ENCODE measurements at places on chromosomes 7 and 10.

DNA sequence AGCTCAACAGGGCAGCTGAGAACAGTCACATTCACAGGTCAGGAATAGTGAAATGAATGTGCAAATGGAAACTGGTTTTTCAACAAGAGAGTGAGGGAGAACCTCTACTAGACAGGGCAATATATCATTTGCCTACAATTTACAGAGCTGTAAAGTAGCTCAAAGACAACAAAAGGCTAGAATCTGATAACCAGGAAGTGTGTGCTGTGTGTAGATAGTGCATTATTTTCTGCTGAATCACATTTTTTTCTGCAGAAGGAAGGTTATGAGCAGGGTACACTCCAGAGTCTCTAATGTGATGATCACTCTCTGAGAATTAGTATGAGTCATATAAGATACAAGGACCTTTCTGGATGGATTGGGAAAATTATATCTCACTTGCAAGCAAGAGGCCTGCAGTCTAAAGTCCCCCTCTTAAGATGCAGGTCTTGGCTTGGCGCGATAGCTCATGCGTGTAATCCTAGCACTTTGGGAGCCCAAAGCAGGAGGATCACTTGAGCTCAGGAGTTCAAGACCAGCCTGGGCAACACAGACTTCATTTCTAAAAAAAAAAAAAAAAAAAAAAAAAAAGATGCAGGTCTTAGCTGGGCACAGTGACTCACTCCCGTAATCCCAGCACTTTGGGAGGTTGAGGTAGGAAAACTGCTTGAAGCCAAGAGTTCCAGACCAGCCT is 59.9 kb upstream of the COBL start:
- DNase-seq, result no peak

DNA sequence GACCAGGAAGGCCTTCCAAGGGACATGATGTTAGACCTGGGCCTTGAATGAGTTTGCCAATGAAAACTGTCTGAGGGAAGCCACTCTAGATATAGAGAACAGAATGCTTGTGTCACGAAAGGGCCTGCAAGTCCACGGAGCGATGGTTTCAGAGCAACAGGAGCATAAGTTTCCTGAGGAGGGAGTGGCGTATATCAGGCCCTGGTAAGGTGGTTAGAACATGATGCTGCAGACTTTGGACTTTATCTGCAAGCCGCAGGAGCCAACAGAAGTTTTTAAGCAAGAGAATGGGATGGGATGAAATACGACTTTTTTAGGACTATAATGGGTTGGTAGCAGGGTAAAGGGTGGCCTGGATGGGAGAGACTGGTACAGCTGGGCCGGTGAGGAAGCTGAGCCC is 136.0 kb downstream of the FGFR2 start:
- no peak for DNase-seq

GRCh38 chr7:117606132-117606531 is 126.3 kb downstream of the CFTR start:
- DNase-seq, result no peak

- DNase-seq, result no peak
Measured at GRCh38 chr7:141954334-141954733, 7.6 kb upstream of the CLEC5A start.

GRCh38 chr10:122733443-122733842 is 33.8 kb upstream of the C10orf120 start:
- no peak for DNase-seq

GRCh38 chr10:86071145-86071544 is 295.4 kb downstream of the GRID1 start:
- DNase-seq, result no peak

- no peak for DNase-seq
Measured at GRCh38 chr7:92705831-92706230, 115.6 kb upstream of the FAM133B start.

DNA sequence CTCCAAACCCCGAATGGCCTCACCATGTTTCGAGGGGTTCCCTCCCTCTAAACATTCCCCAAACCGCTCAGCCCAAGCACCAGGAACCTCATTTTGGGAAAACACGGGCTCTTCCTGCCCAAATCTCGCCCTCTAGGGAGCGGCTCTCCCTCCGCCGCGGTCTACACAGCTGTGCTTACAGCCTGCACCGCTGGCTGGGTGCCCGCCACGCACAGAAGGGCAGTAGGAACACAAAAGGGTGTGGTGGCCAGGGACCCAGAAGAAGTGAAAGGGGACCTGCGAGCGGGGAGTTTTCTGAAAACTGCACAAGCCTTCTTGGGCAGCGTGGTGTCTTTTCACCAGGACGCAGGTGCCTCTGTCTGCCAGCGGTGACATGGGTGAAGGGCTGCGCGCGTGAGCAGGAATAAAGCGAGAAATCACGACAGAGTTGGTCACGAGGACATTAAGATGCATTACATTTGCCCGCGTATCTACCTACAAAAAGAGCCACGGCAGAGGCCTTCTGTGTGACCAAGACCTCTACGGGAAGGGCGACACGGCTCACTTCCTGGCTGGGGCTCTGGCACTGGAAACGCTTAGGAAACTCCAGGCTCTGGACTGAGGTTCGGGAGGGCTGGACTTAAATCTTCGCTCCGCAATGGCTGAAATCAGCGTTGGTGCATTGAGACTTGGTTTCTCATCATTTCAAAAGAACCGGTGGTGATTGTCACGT is 171.7 kb downstream of the LSM5 start:
- DNase-seq, result no peak

DNA sequence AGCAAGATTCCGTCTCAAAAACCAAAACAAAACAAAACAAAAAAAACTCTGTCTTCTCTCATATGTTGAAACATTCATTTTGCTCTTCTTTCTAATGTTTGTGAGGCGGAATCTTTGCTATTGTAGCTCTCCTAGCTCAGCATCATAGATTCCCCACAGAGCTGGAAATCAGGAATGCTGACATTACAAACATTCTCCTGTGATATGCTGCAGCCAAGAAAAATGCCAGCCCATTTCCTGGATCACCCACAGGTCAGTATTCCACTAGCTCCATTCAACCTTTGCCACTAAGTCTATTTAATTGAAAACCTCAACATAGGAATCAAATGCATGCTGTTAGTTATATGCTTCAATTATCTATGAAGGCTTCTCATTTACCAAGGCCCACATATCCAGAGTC is 186.3 kb downstream of the IPMK start:
- no peak for DNase-seq

DNA sequence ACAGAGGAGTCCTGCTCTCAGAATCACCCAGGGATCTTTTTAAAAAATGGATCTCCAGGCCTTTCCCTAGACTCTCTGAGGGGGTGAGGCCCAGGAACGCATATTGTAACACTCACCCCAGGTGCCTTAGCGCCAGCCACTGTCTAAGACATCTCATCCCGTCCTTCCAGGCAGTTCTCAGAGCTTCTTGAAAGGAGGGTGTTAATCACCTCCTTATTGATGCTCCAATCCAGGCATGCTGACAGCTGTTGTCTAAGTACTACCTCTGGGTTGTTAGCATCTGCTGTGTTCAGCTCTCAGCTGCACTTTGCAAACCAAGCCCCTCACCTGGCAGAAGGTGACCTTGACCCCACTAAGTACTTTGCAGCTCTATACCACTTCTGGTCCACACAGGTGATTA is 36.0 kb downstream of the KIAA1549 start:
- no peak for DNase-seq

DNA sequence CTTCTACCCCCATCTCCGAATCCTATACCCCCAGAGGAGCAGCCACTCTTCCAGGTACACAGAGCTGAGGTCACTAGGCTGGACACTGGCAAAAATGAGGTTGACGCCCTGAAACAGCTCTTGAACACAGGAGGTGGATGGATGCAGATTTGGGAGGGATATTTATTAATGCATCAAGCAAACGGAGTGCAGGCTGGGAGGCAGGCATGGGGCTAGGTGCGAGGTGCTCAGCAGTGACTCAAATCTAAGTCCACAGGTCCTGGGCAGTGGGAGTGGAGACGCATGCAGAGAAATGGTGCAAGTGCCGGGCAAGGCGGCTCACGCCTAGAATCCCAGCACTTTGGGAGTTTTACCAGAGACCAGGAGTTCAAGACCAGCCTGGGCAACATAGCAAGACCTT is 11.0 kb downstream of the GUSB start:
- no peak for DNase-seq

- no peak for DNase-seq
Measured at GRCh38 chr7:70836279-70836678, 295.7 kb upstream of the GALNT17 start.

GRCh38 chr7:128860158-128861073 is 2.2 kb upstream of the ATP6V1F start:
- no peak for DNase-seq

GRCh38 chr7:139782932-139783331 is 5.1 kb upstream of the HIPK2 start:
- no peak for DNase-seq

DNA sequence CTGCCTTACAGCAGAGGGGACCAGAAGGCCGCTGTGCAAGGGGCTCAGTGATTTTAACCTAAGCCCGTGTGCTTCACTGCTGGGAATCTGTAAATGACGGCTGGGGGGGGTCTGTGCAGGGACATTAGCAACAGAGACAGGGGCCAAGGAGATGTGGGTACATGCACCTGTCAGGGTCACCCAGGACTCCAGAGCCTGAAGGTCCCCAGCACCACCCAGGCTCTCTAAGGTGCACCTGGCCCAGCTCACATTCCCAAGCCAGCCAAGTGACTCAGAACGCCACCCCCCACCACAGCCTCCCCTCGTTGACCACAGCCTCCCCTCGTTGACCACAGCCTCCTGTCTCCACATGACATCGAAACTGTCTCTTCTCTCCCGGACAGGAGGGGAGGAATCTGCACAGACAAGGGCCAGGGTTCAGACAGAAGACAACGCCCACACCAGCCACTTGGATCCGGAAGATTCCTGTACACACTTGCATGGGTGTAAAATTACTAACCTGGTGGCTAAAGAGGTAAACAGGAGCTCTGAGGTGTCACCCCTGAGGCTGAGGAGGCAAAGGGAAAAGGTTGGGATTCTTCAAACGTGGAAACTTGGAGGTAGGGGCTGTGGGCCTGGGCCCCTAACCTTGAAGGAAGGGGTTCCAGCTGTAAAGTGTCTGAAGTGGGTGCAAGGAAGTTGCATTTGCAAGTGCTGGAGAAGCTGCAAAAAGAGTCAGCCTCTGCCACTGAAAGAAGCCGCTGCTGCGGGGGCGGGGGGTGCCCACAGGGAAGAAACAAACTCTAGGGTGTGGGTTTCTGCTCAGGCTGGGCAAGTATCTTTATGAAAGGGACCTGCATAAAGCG is 27.0 kb downstream of the CALML3 start:
- no peak for DNase-seq

DNA sequence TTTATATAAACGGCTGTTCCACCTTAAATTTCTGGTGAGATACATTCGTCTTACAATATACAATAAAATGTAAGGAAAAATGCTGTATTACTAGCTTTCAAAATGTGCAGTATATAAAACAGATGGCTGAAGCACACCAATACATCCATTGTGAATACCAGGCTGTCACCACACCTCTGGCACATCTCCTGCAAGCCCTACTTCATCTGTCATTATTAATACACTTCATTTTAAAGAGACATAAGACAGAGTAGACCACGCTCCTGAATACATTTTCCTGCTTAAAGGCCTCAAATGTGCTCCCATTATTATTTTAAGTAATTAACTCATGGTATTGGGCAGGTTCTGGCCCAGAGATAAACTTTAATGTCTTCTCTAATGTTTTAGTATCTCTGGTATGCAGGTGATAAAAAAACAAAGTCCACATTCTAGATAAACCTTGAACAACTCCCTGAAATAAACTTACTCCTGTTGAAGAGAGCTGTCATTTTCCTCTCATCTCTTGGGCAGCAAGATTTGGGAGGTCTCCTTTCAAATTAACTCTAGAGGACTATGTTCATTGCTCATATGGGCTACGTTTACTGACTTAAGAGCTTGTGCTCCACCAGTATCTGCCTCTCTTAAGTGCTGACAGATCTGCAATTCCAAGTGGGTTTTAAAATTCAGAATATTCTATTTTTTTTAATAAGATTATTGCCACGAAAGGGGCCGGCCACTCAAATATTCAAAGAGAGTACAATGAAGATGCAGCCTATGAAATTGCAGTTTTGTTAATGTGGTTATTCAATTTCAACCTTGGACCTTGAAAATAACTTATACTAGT is 396.5 kb upstream of the SEMA3D start:
- no peak for DNase-seq

DNA sequence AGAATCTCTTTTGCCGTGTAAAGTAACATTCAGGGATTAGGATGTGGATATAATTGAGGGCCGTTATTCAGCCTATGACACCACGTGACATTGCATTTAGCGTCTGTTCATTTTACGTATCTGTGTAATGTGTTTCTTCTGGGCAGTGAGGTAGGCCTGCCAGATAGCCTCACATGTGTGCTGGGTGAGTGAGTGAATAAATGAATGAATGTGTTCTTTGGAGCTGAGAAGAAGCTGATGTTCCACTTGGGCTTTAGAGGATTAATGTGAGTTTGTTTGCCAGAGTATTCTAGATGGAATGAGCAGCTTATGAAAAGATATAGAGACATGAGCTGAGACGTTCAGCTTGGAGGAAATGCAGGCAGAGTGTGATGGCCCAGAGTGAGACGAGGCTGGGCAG is 55.0 kb downstream of the MINDY4 start:
- no peak for DNase-seq

DNA sequence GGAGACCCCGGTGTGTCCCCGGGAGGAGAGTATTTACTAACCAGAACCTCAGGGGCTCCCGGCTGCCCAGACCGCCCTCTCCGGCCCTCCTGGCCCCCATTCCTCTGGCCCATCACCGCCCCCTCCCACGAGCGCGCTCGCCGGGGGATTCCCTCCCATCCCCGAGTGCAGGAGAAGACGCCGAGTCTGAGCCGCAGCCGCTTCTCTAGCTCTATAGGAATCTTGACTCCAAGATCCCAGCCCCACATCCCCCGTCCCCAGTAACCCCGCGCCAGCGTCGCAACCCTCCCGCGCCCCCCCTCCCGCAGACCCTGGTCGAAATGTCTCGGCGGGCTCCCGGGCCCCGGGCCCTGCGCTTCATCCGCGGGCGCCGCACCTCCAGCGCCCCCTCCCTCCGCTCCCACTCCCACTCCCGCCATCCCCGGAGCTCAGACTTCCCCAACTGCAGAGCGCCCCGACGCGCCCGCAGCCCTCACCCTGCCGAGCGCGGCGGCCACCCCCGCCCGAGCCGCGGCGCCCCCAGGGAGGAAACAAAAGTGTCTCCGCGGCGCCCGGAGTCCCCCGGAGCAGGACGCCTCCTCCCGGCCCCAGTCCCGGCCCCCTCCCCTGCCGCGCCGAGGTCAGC is 541 bp downstream of the ELMO1 start:
- DNase-seq, result peak; percentile 1

- no peak for DNase-seq
Measured at GRCh38 chr7:87337331-87337730, 8.1 kb upstream of the CROT start.

DNA sequence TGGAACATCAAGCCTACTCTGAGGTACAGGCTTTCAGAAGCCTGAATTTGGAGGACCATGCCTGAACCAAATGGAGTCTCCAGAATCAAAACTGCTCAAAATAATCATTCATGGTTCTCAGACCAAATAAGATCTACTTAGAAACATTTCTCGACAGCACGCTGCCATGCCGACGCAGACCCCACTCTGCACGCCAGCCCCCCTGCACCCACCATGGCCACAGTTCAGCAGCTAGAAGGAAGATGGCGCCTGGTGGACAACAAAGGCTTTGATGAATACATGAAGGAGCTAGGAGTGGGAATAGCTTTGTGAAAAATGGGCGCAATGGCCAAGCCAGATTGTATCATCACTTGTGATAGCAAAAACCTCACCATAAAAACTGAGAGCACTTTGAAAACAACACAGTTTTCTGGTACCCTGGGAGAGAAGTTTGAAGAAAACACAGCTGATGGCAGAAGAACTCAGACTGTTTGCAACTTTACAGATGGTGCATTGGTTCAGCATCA is 6.6 kb upstream of the KMT2C start:
- no peak for DNase-seq

- DNase-seq, result no peak
Measured at GRCh38 chr7:149102666-149103065, 12.1 kb upstream of the ZNF786 start.

All from effector memory CD4-positive, alpha-beta T cell (primary cell).